ENCODE measurements at places on chromosomes 4 and X.
A peak's percentile ranks its signal among the peaks of the same experiment; 100 is the strongest.

DNA sequence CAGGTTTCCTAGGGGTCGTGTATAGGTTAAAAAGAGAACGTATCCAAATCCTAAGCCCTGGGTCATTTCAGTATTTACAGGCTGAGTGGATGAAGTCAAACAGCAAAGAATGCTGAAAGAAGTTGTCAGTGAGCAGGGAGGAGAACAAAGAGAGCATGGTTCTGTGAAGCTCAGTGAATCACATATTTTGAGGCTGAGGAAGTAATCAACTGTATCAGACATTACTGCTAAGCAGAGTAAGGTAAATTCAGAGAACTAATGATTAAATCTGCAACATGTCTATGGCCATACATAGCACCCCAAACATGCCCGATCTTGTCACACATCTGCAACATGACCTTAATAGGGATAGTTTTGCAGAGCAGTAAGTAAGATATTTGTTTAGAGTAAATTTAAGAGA, 1130.3 kb downstream of the RAPGEF2 start:
- H3K36me3 ChIP-seq = no peaks in the 10 kb centered on the region
- H3K27me3 ChIP-seq = no peaks in the 10 kb centered on the region
- no peak for DNase-seq
- no peaks in the 10 kb centered on the region for H3K4me1 ChIP-seq
- H3K27ac ChIP-seq = no peak overlapping the region

DNA sequence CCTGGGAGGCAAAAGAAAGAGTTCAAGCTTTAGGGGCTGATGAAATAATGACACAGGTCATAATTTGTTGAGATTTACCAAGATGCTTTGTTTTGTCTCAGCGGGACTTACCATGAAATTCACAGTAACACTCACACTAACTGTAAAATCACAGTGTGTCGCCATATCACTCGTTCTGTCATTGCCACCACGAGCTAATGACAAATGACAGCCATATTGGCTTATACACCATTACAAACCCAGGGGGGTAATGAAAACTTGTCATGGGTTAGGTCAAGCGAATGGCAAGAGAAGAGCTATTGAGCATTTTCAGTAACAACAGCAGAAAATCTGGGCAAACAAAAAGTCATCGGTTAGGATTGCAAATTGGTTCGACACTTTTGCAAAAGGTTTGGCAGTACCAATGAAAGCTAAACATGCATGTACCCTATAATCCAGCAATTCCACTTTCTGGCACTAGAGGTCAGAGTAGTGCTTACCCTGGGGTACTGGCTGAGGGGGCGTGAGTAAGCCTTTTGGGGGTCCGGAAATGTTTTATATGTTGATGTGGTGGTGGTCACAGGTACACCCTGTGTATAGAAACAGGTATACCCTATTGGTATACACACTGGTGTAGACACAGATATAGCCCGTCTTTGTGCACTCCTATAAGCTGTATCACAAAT, 83.9 kb upstream of the RAI2 start:
- H3K27ac ChIP-seq = no peak overlapping the region
- H3K36me3 ChIP-seq = no peaks in the 10 kb centered on the region
- no peak for DNase-seq
- no peak overlapping the region for H3K4me3 ChIP-seq
- H3K4me1 ChIP-seq = no peaks in the 10 kb centered on the region

DNA sequence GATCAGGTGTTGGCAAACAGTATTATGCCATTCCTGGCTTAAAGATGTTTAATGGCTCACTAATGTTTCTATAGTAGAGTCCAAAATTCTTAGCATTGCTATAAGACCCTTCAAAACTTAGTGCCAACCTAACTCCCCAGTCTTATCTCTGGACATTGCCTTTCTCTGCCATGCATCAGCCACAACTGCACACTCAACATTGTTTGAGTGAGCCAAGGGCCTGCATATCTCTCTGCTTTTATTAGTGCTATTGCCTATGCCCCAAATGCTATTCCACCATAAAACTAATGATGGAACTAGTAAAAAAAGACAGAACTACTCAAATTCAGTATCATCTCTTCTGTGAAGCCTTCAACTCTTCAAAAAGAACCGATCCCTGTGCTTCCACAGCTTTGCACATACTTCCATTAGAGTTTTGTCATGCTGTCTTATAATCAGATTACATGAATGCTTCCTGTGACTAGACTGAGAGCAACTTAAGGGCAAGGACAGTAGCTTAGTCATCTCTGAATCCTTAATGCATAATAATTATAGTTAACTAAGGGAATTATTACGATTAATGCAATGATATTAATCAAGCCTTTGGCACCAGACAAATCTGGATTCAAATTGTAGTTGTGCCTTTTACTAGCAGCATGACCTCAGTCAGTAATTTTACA, 53.7 kb downstream of the CHM start:
- H3K4me1 ChIP-seq = no peaks in the 10 kb centered on the region
- no peak for DNase-seq
- H3K27me3 ChIP-seq = no peaks in the 10 kb centered on the region
- no peak overlapping the region for H3K4me3 ChIP-seq
- H3K27ac ChIP-seq = no peak overlapping the region

- no peak overlapping the region for H3K4me3 ChIP-seq
- no peaks in the 10 kb centered on the region for H3K27me3 ChIP-seq
- no peaks in the 10 kb centered on the region for H3K36me3 ChIP-seq
- DNase-seq = no peak
- H3K27ac ChIP-seq = no peak overlapping the region
Measured at GRCh38 chr4:36709991-36710390, 428.6 kb downstream of the DTHD1 start.

GRCh38 chr4:153466081-153466948, at the start of gene TMEM131L:
Gene TMEM131L, plus strand, starts transcription at chr4:153466360. Its CDS starts 38 bp downstream, at chr4:153466398.
- no peaks in the 10 kb centered on the region for H3K27me3 ChIP-seq
- DNase-seq = peak; percentile 21
- H3K36me3 ChIP-seq = no peaks in the 10 kb centered on the region

Data from HCT116 (cell line).